Ureter (tissue), 1 donor: ENCODE measurements at places on chromosomes 4 and X.

DNA sequence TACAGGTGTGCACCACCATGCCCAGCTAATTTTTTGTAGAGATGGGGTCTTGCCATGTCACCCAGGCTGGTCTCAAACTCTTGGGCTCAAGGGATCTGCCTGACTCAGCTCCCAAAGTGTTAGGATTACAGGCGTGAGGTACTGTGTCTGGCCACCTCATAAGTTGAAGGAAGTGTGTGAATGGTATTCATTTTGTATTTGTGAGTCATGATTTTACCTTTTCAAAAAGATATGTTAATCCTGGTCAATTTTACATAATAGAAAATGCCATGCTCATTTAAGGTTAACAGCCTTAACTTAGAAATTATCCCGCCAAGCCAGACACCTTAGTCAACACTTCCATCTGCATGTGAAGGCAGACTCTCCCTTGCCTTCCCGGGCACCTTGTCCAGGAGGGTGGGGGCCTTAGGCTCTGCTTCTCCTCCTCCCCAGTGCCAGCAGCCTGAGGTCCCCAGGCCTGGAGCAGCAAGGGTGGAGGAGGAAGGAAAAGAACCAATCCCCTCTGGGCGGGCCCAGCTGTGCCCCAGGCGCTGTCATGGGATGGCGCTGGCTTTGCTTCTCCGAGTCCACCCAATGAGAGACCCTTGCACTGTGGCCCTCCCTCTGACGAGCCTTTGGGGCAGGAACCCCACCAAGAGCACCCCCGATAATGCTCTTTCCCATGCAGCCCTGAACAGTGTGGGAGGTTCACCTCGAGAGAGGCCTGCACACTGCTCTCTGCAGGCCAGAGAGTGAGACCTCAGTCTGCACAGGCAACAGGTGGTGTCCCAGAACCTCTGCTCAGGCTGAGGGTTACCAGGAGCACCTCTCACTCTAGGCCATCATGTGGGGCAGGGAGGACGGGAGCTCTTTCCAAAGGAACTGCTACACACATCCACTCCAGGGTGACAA is 37.3 kb downstream of the RNF212 start:
- no peak for DNase-seq

- peak; percentile 69 for DNase-seq
Observed at GRCh38 chr4:15779306-15779705, 1.2 kb downstream of the CD38 start.

DNA sequence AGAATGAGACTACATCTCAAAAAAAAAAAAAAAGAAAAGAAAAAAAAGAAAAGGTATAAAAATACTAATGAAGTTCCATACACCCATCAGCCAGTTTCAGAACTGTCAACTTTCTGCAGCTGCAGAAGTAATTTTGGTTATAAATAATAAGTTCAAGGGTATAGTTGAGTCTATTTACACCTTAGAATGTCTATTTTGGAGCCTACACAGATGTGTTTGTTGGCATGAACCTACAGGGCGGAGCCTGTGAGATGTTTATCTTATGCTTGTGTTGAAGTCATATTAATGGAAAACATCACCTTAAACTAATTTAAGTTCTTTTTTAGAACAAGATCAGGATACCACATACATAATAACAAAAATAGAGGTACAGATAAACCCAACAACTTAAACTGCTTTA is 85.8 kb downstream of the RAPGEF2 start:
- DNase-seq: no peak

DNA sequence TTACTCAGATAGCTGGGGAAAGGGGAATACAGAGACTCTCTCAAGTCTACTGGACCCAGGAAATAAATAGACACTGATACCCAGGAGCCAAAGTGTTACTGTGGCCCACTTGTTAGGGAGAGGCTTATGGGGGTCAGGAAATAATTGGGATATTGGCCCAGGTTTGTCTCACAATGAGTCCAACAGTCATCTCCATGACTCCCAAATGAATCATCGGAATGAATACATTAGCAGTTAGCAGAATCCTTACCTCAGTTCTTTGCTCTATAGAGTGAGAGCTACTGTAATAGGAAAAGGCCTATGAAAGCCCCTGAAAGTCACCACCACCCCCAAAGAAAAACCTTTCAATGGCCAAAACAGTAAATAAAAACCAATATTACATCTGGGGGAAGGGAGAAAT is 42.4 kb upstream of the ARHGEF6 start:
- DNase-seq: no peak

DNA sequence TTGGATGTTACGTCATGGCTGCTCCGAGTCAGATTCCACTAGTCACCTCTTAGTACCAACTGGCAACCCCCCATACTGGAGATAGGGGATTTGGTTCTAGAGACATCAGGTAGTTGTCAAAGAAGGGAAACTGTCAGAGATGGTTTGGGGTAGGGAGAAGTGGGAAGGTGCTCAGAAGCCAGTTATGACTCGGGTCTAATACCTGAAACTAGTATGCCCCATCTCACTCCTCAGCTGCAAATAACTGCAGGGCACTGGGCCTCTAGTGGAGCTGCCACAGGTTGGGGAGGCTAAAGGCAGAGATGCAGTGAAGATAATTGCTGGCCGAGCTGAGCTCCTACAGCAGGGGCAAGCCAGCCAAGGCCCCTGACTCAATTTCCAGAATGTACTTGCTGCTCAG is 30.0 kb downstream of the OTUD6A start:
- no peak for DNase-seq

GRCh38 chr4:105236202-105236915 is 89.7 kb downstream of the TET2 start:
- DNase-seq: no peak

DNA sequence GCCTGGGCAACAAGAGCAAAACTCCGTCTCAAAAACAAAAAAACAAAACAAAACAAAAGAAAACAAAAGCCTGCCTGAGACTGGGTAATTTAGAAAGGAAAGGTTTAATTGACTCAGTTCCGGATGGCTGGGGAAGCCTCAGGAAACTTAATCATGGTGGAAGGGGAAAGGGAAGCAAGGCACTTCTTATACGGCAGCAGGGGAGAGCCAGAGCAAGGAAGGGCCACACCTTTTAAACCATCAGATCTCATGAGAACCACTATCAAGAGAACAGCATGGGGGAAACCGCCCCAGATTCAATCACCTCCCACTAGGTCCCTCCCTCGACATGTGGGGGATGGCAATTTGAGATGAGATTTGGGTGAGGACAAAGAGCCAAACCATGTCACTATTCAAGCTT is 122.2 kb downstream of the UBE2K start:
- no peak for DNase-seq

GRCh38 chr4:23368081-23368697 is 521.7 kb downstream of the PPARGC1A start:
- DNase-seq: no peak

DNA sequence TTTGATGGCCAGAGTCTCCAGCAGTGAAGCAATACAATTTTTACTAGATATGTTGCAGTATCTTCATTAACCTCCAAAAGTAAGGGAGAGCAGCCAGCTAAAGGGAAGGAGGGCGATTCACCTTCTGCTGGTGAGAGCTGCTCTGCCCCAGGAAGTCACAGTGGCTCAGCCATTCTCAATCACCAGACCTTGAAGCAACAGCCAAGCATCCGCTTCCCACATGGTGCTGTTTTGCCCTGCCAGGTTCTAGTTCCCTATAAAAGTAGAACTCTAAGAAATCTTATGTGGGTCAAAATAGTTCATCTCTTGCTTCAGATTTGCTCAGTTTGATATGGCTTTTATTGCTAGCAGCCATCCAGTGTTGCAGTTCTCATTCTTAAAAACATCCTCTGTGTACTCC is 166.8 kb downstream of the STIM2 start:
- no peak for DNase-seq

GRCh38 chrX:74788545-74789086 is 136.6 kb downstream of the NEXMIF start:
- no peak for DNase-seq

- no peak for DNase-seq
Observed at GRCh38 chr4:184583738-184584502, 65.3 kb downstream of the CASP3 start.

DNA sequence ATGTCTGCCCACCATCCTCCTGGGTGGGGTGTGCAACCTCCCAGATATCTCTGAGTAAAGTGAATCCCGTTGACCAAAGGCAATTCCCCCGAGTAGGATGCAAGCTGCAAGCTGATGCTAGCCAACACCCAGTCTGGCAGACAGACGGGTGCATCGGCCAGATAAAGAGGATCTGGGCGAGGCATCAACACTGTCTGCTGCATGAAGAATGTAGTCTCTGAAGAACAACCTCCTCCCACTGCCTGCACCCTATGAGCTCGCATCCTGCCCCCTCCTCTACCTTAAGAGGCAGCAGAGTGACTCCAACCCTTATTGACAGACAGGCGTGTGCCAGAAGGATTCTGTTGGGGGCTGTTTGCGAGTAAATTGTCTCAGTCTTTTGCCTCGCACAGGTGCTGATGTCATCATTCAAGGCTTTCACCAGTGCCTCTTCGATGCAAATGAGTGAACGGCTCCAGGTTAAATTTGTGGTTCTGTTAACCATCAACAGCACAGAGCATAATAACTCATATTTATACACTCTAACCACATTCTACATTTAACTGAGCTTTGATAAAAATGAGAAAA is 546.9 kb downstream of the BCOR start:
- no peak for DNase-seq

DNA sequence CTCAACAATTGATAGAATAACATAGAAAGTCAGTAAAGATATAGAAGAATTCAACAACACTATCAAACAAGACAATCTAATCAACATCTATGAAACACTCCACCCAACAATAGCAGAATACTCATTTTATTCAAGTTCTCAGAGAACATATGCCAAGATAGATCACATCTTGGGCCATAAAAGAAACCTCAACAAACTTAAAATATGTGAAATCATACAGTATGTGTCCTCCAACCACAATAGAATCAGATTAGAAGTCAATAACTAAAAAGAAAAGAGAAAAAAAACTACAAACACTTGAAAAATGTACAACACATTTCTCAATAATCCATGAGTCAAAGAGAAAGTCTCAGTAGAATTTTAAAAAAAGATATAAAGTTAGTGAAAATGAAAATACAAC is 78.6 kb upstream of the LDB2 start:
- no peak for DNase-seq

DNA sequence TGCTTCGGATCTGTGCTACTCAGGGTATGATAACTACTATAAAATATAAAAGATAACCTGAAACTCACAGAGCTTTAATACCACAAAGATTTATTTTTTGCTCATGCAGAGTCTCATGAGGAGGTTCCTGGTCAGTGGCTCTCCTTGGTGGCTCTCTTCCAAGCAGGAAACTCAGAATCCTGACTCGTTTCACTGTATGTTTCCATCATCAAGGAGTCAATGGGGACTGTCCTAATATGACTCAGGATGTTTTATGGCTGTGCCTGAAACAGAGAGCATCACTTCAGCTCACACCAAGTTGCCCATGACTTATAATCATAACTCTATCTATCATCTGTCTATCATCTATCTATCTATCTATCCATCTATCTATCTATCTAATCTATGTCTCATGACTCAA is 620.8 kb upstream of the NR3C2 start:
- no peak for DNase-seq

GRCh38 chr4:169410839-169411770 is 140.3 kb upstream of the SH3RF1 start:
- DNase-seq: peak; percentile 45

DNA sequence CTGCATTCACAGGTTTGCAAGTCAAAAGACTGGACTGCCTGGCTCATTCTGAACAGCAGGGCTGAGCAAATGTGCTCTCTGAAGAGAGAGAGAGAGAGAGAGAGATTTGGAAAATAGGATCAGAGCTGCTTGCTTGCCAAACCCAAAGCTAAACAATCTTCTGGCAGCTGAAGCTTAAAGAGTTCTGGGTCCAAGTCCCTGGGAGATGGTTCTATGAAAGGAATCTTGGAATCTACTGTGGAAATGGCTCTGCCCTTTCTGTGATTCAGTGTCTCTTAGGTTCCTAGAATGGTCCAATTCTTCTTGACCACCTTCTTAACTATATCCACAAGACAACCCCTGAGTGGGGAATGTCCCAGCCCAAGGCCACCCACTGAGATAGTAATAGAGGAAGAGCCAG is 66.1 kb upstream of the EFNB1 start:
- no peak for DNase-seq

DNA sequence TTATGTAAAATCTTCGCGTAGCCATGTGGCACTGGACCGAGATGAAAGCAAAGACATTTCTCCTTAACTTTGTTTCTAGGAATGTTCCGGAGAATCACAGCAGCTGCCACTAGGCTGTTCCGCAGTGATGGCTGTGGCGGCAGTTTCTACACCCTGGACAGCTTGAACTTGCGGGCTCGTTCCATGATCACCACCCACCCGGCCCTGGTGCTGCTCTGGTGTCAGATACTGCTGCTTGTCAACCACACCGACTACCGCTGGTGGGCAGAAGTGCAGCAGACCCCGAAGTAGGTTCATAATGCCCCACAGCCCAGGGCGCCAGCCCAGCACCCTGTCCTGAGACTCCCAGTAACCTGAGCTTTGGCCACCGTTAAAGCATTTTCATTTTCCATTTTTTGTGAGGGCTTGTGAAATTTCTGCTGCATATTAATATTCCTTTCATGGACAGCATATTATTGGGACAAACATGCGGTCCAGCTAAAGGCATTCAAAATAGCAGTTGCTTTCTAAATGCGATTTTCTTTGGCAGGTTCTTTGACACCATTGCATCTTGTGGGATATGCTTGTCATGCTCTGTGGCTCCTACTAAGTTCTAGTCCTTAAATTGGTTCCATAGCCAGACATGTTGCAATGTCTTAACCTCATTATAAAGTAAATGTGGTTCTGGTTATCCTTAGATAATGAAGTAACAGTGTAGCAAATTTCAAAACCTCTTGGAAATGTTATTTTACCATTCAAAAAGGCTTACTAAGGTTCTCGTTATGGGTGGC is 49.1 kb upstream of the MSANTD1 start:
- DNase-seq: no peak

- no peak for DNase-seq
Observed at GRCh38 chr4:187179086-187180058, 455.7 kb upstream of the FAT1 start.

- DNase-seq: no peak
Observed at GRCh38 chr4:30601070-30601865, 118.9 kb upstream of the PCDH7 start.

DNA sequence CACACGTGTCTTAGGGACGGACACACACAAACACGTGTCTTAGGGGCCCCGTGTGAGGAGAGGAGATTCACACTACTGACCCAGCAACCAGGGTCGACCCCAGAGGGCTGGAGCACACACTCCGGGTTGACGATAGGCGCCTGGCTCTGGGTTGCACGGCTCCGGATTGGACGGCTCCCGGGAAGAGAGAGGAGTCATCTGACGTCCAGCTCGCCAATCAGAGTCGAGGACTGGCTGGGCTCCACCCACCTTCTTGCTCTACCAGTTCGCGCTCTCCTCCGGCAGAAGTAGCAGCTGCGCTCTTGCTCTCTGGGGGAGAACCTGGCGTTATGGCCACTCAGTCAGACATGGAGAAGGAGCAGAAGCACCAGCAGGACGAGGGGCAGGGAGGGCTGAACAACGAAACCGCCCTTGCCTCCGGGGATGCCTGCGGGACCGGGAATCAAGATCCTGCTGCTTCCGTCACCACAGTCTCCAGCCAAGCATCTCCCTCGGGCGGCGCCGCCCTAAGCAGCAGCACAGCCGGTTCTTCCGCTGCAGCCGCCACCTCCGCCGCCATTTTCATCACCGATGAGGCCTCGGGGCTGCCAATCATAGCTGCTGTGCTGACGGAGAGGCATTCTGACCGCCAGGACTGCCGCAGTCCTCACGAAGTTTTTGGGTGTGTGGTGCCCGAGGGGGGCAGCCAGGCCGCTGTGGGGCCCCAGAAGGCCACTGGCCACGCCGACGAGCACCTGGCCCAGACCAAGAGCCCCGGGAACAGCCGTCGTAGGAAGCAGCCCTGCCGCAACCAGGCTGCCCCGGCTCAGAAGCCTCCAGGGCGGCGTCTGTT is 74.3 kb downstream of the NUDT10 start:
- no peak for DNase-seq
